Endodermal cell (in vitro differentiated cells): ENCODE measurements at places on chromosomes 7 and 10.

- no peak for DNase-seq
Observed at GRCh38 chr7:110071192-110071591, 1019.7 kb upstream of the LRRN3 start.

DNA sequence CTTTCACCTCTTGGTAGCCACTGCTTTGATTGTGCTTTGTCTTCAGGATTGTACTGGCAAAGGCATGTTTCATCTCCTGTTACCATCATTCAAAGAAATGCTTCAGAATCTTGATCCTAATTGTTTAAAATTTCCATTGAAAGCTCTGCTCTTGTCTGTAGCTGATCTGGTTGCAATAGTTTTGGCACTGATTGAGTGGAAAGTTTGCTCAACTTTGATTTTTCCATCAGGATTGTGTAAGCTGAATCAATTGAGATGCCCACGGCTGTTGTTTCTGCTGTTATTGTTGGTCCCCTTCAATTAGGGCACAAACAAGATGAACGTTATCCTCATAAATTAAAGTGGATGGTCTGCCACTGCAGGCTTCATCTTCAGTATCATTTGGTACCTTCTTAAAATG, 14.6 kb upstream of the NUB1 start:
- DNase-seq, result no peak

DNA sequence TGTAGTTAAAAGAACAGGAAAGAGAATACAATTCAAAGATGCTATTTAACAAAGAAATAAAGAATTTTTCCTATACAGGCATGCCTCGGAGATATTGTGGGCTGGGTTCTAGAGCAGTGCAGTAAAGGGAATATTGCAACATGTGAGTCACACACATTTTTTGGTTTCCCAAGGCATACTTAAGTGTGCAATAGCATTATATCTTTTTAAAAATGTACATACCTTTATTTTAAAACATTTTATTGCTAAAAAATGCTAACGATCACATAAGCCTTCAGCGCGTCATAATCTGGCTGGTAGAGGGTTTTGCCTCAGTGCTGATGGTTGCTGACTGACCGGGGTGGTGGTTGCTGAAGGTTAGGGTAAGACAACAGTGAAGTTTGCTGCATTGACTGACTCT, 54.4 kb downstream of the ESYT2 start:
- no peak for DNase-seq

- DNase-seq, result no peak
Observed at GRCh38 chr7:101854084-101854865, 36.8 kb downstream of the CUX1 start.

GRCh38 chr10:12938271-12938670, 63.2 kb downstream of the CCDC3 start:
- DNase-seq, result no peak

DNA sequence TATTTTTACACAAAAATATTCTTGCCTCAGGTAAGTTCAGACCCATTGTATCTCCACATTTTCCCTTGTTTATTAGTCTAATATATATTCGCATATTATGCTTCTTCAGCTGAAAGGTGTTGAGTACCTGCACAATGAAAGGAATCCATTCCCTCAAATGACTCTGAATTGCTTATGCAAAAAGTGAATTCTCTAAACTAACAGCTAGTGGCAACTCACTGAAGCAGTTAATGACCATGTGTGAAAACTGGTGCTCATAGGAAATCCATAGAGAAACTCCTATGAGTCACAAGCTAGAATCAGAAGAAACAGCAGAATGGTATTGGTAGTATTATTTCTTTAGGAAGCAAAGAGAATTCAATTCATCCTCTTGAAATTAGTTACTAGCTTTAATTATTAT, 33.5 kb upstream of the RNF148 start:
- DNase-seq, result no peak
